SJCRH30 (cell line): ENCODE measurements at places on chromosomes 5 and 9. TPM values are rescaled to one million over a fixed set of nuclear protein-coding genes. Genes with fewer than 3 reads are reported as not detected.

GRCh38 chr5:94778299-94778698 is 159.8 kb downstream of the SLF1 start:
- no peaks in the 10 kb centered on the region for H3K36me3 ChIP-seq
- DNase-seq: no peak
- H3K4me1 ChIP-seq: no peaks in the 10 kb centered on the region
- H3K4me3 ChIP-seq: no peak overlapping the region

DNA sequence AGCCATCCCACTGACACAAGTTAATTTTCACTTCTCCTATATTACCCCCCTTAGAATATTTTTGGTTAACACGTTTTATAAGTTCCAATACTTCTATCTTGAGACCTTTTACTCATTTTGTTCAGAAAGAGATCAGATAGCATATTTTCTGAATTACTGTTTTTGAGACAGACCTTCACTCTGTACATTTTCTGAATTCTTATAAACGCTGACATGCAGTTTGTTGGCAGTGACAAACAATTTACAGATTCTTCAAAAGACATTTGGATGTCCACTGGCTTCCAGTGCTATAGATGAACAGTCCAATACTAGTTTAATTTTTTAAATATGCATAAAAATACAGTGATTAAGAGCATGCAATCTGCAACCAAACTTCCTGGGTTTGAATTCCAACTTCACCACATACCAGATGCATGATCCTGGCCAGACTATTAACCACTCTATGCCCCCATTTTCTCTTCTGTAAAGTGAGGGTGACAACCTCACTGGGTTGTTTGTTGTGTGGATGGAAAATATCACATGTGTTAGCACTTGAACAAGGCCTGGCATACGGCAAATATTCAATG is 142.1 kb downstream of the AGTPBP1 start:
- H3K27ac ChIP-seq: no peak overlapping the region
- DNase-seq: no peak
- peaks cover 22% of the 10 kb centered on the region for H3K4me1 ChIP-seq
- H3K27me3 ChIP-seq: no peaks in the 10 kb centered on the region

- no peaks in the 10 kb centered on the region for H3K27me3 ChIP-seq
- no peaks in the 10 kb centered on the region for H3K36me3 ChIP-seq
- H3K4me3 ChIP-seq: no peak overlapping the region
- H3K27ac ChIP-seq: no peak overlapping the region
These were observed 37.1 kb upstream of the NR3C1 start for GRCh38 chr5:143440448-143441115.

- H3K27me3 ChIP-seq: no peaks in the 10 kb centered on the region
- no peak overlapping the region for H3K4me3 ChIP-seq
- no peaks in the 10 kb centered on the region for H3K4me1 ChIP-seq
- no peak for DNase-seq
- no peaks in the 10 kb centered on the region for H3K36me3 ChIP-seq
- H3K27ac ChIP-seq: no peak overlapping the region
These were observed 1.9 kb downstream of the PLPP6 start for GRCh38 chr9:4663956-4664355.

DNA sequence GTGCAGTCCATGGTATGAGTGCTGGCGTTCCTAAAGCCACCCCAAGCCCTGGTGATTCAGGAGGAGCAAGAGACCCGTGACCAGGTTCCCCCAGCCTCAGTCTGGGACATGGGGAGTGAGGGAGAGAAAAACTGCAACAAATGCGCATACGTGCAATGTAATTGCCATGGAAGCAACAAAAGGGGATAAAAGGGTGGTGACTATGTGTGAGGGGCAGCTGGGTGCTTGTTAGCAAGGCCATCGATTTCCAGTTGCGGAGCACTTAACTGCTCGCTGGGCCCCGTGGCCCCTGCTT is 709 bp upstream of the SH3PXD2B start:
- H3K27ac ChIP-seq: peak overlapping the region; percentile 58
- H3K4me1 ChIP-seq: peaks cover 18% of the 10 kb centered on the region

DNA sequence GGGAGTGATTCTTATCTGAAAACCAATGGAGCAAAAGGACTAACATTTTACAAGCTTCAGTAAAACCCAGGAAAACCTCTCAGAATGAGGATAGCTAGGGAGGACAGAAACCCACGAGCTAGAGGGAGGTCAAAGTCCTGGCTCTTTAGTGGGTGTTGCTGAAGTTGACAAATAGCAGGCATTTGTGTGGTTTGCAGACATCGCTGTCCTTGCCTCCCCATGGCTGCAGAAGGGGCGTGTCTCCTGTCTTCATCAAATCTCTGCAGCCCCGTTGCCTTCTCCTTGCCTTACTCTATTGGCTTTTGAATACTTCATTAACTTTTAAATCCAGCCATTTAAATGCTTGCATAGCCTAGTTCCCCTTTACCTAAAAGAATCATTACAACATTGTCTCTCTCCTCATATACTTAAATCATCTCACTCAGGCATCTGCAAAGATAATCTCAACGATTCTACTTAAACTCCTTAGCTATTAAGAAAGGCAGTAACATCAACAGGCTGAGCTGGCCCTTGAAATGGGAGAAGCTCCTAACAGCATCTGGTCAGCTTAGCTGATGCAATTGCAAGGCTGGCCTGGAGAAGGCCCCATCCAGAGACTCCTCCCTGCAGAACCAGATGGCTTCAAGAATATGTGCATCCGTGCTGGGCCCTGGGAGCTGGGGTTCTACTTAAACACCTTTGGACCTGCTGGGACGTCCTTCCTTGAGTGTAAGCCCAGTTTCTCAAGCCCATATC is 152.8 kb upstream of the TAS2R1 start:
- no peaks in the 10 kb centered on the region for H3K36me3 ChIP-seq
- DNase-seq: no peak

The PLAC8L1 gene
- 0.33 TPM in 1 of 2 replicates, not detected in the other for total RNA-seq

The CDKN2A gene
- total RNA-seq: 107 and 128 TPM in 2 replicates

The SPINK6 gene
- total RNA-seq: not detected in 2 replicates
